ENCODE measurements at places on chromosomes 7 and 10.

DNA sequence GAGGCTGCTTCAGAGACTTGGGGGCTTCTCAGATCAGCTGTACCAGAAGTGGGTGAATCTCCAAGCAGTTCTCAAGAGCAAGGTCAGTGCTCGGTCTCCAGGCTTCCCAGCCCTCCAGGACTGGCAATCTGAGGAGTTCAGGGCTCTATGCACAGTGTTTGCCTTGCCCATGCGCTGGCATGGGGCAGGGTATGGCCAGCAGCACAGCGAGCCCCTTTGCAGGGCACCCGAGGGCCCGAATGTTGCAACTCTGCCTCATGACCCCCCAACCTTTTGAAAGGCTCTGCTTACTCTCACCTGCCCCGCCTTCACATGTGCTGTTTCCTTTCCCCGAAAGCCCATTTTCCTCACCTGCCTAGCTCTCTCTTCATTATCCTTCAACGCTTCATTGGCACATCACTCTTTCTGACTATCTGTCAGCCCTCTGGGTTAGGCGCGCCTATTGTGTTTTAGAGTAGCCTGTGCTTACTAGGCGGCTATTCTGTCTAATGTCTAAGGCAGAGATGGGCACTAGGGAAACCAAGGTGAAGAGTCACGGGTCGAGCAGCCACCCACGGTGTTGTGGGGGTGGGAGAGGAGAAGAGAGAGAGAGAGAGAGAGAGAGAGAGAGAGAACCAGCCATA is 83.6 kb downstream of the WDFY4 start:
- no peak for DNase-seq

DNA sequence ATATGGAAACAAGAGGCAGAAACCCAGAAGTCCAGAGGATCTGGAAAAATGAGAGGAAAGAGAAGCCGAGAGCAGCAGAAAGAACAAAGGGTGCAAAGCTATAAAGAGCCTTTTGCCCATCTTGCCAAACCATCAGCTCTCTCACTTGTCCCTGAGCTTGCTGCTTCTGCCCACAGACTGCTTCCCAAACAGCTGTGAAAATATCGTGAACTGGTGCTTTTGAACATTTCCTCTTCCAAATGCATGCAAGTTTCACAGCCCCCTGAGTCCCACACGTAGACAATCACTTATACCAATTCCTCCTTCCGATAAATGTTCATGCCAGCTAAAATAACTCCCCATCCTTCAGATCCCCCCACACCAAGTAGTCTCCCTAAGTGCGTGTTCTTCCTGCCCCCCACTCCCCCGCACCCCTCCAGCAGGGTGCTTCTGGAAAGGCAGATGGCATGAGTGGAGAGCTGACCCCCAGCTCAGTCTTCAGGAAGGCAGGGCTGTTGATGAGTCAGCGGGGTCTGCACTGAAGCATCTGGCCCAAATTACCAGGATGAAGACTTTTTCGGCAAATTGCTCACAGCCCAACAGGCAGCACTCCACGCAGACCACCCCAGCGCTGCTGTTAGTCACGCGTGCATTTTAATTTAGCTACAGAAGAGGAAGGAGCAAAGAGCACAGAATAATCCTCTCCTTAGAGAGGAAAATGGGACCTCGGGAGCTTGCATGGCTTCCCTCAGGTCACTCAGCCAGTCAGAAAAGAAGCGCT is 76.1 kb upstream of the KCNMA1 start:
- no peak for DNase-seq

- DNase-seq, result no peak
Measured at GRCh38 chr7:121075952-121076349, 87.4 kb downstream of the CPED1 start.

DNA sequence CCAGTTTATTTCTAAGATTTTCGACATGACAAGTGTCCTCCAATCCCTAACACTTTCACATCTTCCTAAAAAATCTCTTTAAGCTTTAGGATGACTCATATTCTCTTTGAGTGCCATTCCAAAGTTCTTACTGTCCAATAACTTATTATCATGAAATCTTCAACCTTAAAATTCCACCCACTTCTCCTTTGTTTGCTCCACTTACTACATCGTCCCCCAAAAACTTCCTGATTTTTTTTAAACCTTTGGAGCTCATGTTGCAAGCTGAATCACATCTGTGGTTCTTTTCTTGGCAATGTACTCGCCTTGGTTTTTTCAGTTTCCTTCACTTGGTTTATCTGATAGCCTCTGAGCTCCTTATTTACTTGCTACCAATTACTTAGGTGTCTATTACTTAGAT is 39.2 kb upstream of the JCAD start:
- DNase-seq, result no peak

GRCh38 chr7:80732630-80733029 is 94.2 kb downstream of the CD36 start:
- DNase-seq, result no peak

DNA sequence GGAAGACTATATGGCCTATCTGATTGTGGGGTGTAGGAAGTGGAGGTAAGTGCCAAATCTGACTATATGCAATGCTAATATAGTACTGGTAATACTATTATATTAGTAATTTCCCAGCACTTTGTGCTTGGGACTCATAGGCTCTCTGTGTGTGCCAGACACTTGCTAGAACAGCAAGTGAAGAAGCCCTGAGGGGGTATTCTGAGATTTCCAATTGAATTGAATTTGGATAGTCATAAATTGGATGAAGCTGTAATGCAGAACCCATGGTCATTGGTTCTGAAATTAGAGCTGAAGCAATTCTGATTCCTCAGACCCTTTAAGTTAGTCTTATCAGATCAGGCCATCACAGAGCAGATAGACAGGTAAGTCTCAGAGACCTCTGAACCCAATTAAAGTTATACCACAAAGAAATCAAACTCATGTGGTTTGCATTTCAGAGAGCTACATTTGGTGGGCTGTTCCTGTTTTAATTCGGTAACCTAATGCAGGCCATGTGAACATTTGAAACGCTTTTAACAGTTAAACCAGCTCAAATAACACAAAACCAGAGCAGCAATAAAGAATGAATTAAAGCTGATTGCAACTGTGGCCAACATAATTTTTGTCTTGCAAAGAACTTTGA is 179.5 kb downstream of the CREB5 start:
- no peak for DNase-seq

- DNase-seq, result no peak
Measured at GRCh38 chr7:69687739-69688433, 89.6 kb downstream of the AUTS2 start.

- no peak for DNase-seq
Measured at GRCh38 chr10:97651773-97652172, 11.3 kb downstream of the PI4K2A start.

- no peak for DNase-seq
Measured at GRCh38 chr10:79416578-79417255, 28.7 kb downstream of the ZCCHC24 start.

- DNase-seq, result no peak
Measured at GRCh38 chr7:94289071-94289470, 105.6 kb upstream of the COL1A2 start.

- DNase-seq, result no peak
Measured at GRCh38 chr10:74896788-74897527, 70.6 kb downstream of the KAT6B start.

DNA sequence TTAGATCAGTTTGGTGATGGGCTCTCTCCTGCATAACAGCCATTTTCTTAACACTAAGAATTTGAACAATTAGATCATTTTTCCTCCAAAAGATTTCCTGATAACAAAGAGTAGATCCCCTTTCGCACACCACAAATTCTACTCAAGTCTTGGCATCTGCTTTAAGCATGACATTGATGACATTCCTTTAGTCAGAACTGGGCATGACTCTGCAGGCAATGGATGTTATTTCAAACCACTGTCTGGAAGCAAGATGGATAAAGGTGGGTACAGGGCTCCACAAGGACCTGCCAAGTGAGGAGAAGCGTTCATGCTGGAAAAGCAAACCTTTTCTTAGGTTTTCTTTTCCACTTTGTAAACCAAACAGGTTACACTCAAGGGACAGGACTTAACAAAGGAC is 123.5 kb downstream of the GLCCI1 start:
- DNase-seq, result no peak

DNA sequence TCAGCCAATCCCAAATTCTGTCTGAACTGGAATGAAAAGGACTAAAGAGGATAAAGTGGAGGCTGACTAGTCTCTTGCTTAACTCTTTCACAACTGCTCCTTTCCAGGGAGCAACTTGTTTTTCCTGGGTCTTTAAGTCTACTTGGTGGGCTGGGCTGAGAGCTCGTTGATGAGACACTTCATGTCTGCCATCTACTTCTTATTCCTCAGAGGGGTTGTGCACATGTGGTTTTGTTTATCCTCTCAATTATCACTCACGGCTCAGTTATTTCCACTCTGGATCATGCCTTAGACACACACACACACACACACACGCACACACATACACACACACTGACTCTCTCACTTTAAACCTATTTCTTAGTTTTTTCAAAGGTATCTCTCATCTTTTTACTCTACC is 298.6 kb upstream of the MTPN start:
- no peak for DNase-seq

DNA sequence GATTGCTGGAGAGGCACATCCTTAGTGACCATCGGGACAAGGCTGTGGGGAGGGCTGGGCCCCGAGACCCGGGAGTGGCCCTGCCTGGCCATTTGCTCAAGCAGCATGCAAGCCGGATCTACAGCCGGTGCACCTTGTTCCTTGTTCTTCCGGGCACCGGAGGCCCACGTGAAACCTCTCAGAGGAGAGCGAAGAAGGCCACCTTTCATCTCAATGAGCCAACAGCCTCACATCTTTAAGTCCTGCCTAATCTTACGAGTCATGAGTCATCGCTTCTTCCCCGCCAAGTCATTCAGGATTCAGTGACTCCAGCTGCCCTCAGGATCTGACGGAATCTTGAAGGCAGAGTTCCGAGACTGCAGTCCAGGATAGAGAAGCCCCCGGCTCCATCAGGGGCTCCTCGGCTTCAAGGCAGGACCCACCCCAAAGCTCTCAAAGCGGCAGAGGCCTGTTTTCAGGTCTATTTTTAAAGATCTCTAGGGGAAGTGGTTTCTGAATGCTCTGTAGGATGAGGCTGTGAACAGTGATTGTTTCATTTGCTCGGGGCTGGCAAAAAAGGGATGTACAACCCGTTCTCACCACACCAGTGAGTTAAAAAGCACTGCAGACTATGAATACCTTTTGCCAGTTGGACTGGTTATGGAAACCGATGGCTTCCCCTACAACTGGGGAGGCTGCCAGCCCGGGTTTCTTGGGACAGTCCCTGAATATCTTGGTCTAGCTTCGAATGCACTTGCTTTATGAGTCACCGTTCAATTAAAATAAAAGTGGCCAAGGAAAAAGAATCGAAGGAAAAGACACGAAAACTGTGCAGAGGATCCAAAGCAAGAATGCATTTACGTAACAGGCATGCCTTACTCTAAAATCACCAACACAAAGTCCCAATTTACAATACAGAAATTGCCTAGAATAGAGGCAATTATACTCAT is 57.2 kb upstream of the ECHDC3 start:
- no peak for DNase-seq

DNA sequence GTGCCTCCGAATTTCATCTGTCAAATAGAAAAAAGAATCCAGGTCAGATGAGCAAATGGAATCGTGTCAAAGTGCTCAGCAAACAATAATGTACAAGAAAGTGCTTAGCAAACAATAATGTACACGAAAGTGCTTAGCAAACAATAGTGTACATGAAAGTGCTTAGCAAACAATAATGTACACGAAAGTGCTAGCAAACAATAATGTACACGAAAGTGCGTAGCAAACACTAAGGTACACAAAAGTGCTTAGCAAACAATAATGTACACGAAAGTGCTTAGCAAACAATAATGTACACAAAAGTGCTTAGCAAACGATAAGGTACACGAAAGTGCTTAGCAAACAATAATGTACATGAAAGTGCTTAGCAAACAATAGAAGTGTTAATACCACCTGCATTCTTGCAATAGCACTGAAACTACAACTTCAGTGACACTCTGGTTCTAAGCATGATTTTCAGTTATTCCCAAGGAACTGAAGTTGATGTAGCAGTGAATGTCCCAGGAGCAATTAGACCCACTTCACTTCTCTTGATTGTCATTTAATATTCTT is 33.4 kb upstream of the MYL10 start:
- DNase-seq, result no peak

DNA sequence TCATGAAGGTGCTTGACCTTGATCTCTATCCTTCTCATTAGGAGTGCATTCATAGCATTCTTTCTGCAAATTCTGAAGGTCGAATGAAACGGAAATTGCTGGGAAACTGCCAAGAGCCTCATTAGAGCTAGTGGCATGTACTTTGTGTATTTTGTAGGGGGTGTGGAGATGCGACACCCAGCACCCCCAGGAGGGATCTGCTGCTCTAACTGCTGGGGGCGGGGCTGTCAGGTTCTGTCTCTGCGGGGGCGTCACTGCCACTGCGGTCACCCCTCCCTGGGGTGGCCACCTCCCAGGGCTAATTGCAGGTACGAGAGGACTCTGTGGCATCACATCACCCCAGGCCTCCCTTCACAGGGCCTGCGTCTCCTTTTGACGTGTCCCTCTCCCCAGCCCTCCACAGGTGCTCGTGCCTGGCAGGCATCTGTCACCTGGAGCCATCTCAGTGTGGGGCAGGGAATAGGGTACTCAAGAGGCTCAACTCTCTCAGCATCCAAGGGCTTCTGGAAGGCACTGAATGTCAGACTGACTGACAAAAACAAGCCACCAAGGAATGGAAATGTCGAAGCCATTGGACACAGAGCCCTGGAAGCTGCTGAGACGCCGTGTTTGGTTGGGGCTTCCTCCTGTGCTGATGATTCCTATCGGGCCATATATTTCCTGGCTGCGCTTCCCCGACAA is 151.1 kb downstream of the ACTR3B start:
- no peak for DNase-seq

DNA sequence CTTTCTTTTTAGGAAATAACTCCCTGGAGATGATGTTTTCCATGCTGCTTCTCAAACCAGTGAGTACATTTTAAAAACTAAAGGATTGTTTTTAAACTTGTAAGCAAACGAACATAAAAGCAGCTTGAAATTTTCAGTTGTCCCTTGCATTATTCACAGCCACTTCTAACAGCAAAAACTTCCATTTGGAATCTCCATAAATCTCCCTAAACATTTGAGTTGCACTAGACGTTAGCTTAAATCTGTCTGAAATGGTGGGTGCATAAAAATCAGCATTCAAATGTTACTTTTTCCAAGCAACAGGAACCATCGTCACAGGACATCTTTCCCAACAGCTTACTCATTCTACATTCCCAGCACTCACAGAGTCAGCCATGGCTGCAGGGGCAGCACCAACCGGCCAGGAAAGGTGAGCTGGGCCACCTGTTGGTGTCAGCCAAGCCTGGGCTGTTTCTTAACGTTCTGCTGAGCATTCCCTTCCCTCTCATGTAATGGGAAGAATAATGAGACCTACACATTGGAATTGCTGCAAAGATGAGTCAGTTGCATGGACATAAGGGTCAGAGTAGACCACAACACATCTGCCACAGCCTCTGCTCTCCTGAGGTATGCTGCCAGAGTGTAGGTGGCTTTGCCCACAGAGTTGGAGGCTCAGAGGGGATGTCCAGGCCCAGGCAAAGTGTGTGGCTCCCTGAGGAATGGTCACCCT is 163.2 kb downstream of the TNS3 start:
- no peak for DNase-seq

All from activated gamma-delta T cell (primary cell).